Karpas-422 (cell line): ENCODE measurements at places on chromosomes 13 and 19.

DNA sequence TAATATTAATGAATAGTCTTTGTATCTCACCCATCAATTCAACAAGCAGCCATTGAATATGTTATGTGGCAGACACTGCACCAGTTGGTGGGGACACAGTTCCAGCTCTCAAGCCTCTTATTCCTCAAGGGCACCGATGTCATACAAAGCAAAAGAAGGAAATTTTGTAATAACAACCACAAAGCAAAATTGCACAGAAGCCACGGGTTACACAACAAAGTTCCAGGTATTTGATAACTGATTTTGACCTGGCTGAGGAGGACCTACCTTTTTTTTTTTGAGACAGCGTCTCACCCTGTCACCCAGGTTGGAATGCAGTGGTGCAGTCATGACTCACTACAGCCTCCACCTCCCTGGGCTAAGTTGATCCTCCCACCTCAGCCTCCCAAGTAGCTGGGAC, 266.7 kb downstream of the FOXO1 start:
- DNase-seq, result no peak

GRCh38 chr19:33747273-33747672, 49.4 kb upstream of the KCTD15 start:
- no peak for DNase-seq

DNA sequence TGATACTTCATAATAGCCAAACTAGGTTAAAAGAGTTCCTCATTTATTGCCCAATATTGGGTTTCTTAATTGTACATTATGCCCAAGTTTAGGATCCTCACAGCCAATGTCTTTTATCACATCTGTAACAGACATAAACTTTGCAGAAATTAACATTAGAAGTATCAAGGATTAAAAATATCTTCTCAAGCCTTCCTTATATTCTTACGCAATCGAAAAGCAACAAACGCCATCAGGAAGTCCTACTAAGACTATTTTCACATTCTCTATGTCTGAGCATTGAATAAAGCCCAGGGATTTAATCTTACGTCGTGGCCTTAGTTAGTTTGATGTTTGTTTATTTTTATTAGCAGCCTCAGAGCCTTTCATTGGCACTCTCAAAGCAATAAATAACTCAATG, 1660.4 kb upstream of the MIR17HG start:
- DNase-seq, result no peak

DNA sequence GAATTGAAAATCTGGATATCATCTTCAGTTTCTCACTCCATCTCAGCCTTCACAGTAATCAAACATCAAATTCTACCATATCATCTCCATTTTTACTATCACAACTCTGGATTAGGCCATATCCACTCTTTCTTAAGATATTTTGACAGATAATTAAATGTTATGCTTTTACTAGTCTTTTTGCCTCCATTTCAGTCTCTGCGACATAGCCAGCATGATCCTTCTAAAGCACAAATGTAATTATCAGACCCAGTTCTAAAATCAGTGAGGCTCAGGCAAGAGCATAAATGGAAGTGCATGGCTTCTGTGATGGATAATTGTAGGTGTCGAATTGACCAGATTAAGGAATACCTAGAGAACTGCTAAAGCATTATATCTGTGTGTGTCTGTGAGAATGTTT, 307.7 kb downstream of the PCDH20 start:
- DNase-seq, result no peak

DNA sequence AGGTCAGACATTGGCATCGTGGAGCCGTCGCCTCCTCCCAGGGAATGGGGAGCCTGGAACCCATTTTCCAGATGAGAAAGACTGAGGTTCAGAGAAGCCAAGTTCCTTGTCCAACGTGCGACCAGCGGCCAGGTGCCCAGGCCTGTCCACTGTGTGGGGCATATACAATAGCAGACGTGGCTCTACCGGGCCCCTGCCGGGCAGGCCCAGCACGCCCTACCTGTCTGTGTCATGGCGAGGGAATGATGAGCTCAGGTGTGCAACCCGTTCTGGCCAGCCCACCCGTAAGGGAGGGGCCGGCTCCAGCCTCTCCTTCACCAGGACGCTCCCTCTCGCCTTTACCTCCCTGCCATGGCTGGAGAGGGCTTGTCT, 837 bp downstream of the GNA15 start:
- DNase-seq, result no peak

DNA sequence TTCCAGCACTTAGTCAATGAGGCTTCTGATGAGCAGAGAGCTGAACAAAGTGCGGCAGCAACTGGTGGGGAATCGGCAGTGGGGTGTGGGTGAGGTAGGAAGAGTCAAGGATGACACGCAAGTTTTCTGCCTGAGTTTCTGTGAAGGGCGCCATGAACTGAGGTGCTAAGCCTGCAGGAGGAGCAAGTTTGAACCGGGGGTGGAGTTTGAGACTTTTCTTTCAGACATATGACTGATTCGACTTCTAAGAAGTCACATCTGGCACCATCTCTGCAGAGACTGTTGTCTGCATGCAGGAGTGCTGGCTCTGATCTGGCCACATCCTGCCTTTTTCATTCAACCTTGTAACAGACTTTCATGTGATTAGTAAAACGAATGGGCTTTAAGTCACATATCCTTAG, 14.8 kb upstream of the GPI start:
- DNase-seq, result no peak

GRCh38 chr13:67377919-67378318, 147.8 kb upstream of the PCDH9 start:
- DNase-seq, result no peak

DNA sequence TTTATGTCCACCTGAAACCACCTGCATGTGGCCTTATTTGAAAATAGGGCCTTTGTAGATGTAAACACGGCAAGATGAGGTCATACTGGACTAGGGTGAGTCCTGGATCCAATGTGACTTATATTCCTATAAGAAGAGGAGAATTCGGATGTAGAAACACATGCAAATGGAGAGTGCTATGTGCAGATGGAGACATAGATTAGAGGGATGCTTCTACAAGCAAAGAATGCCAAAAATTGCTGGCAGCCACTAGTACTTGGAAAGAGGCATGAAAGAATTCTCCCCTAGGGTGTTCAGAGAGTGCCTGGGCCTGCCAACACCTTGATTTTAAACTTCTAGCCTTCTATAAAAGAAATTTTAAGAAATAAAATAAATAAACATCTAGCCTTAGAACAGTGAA, 226.1 kb downstream of the RFC3 start:
- DNase-seq, result no peak

GRCh38 chr19:11480715-11481533, at the start of gene ELAVL3:
Gene ELAVL3 (minus strand): TSS chr19:11481046. CDS start chr19:11480608, 438 bp downstream.
- no peak for DNase-seq

GRCh38 chr19:51689751-51690453, 3.2 kb upstream of the SPACA6 start:
- DNase-seq, result no peak

GRCh38 chr19:38172001-38172400, 52.0 kb downstream of the DPF1 start:
- no peak for DNase-seq

DNA sequence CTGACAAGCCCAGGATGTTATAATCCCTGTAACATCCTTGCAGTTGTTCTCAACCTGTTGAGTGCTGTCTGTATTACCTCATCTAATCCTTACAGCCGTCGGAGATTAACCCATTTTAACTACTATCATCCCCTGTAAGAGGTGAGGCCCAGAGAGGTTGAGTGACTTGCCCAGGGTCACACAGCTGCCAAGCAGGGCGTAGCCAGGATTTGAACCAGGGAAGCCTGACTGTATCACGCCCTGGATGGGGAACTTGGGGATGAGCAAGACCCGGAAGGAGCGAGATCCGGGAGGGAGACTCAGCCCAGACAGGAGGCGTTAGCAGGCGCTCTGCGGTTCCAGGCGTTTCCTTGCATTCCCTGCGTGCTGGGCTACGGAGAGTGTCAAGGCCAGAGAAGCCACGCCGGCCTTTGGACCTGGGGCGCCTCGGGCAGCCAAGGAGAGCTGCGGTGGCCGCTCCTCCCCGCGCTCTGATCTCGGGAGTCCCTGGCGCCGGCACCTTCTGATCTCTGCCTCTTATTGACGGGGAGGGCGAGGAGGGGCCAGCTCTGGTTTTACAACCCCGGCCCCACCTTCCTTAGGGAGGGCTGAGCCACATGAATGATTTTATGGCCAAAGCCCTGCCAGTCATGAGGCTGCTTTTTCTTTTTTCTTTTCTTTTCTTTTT, 6.2 kb downstream of the SULT2B1 start:
- no peak for DNase-seq

DNA sequence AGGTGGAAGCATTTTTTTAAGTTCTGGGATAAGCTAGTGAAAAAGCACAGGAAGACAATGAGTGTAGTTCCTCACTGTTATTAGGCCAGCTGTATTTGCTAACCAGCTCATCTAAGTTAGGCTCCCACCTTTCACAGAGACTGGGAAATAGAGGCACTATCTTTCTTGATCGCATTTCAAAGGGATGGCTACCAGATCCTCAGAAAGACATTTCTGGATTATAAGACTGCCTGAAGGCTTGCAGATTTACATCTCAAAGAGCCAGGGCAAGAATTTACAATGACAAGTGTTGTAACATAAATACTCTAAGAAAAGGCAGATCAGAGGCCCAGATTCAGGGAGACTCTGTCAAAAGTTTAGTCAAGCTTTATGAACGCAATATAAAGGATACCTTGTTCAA, 1005.5 kb downstream of the PCDH9 start:
- no peak for DNase-seq

DNA sequence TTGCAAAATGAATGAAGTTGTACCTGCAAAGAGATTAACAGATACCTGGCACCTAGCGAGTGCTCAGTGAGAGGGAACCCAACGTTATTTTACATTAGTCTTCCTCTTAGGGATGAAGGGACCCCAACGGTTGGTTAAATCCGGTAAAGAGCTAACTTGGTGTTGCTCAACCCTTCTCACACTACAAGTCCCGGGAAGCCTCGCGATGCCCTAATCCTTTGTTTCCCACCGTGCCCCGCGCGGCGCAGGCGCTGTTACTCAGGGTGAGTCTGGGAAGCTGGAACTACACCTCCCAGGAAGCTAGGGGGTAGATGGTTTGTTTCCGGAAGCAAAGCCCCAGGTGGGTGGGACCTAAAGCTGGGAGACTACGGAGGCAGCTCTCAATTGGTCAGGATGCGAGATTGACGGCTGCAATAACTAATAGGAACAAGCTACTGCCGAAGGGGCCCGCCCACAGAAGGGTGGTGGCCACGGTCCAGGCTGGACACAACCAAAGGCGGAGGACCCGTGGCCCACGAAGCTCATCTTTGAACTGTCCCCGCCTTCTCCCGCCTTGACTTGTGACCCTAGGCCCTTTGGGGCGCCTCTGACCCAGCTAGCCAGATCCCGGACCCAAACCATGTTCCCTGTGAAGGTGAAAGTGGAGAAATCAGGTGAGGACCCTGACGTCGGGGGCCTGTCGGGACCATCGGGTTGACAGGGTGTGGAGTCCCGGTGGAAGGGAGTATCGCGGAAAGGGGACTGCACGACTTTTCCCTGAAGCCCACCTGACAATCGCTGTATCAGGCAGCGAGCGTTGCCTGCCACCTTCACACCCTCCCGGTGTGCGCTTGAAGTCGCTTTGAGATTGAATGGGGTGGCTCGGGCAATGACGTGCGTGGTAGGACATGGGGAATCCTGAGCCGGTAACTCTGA, at the start of gene LIN37:
TSS of gene LIN37 (plus strand) at position 471 of the 915 bp plus-strand sequence. CDS start at position 620, 149 bp downstream.
- peak; percentile 99 for DNase-seq

DNA sequence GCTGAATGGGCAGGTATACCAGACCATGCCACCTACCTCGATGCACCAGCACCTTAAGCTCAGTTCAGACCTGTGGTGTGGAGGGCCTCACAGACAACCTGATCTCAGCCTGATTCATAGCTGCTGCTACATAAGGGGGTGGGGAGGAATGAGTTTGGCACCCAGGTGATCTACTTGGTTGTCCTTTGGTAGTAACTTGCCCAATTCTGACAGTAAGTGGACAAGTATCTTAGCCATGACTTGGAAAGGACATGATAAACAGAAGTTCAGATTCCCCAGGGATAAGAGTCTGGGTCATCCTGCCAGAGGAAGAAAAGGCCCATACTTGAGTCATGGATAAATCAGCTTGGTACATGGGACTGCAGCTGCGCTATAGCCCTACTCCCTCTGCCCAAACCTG, 28.4 kb upstream of the SOHLH2 start:
- no peak for DNase-seq

GRCh38 chr13:39210961-39211534, 172.8 kb downstream of the NHLRC3 start:
- DNase-seq, result no peak

DNA sequence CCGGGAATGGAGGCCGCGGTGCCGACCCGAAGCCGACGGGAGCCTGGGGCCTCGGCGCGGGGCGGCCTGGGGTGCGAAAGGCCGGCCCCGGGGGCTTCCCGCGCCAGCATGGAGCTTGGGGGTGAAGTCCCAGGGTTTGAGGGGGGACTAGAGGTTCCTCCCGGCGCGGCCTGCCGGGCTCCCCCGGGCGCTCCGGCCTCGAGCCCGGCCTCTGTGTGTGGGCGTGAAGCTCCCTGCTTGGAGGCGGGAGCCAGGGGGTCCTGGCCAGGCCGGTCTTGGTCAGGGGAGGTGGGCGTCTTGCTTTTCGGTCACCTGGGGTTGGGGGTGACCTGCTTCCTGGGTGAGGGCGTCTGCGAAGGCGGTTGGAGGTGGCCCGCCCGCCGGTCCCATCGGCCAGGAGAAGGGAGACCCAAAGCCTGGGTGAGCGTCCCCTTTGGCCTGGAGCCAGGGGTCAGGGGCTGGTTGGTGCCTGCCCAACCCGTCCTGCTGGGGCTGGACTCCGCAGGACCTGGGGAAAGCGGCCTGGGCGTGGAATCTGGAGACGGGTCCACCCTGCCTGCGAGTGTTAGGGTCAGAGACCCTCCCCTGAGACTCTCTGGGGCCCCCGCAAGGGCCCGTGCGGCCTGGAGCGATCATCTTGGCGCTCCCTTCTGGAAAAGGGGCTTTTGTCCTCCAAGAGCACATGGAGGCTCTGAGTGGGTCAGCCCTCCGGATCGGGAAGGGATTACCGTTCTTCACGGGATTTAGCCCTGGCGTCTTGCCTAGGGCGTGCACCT, 535 bp downstream of the BSG start:
- peak; percentile 59 for DNase-seq

DNA sequence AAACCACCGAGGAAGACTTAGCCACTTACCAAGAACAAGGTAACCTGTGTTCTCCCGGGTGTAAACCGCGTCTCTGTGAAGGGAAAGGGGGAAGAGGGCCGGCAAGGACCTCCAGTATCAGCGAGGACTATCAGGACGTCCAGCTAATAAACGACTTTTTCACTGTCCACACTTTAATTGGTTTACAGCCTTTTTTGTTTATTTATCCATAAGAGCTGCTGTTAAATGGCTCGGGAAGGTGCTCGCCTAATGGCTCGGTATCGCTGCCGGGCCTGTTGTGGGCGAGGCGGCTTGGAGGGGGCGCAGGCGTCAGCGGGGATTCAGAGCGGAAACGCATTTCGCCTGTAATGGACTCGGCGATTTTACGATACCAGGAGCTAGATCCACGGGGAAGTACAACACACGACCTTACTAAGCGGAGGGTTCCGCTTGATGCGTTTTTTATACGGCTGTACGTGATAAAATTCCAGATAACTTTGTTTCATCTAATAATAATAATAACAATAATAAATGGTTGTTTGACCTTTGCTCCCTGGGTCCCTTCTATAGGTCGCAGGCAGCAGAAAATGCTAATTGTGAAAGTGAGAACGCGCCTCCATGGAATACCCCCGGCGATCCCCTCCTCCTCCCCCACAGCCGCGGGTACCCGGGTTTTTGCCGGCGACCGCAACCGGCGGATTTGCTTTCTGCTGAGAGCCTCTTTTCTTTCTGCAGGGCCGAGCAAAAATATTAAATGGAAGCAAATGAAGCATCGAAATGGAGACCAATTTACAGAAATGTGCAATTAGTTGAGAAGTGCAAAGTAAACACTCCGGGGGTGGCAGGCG, 2.5 kb upstream of the PDX1 start:
- DNase-seq, result no peak
